Stimulated activated CD4-positive, alpha-beta T cell treated with anti-CD3 and anti-CD28 coated beads, Interleukin-1b, Interleukin-23, amount 100 ng/mL, for 1 hour (primary cell): ENCODE measurements at places on chromosomes 3 and 15.

- DNase-seq, result no peak
Measured at GRCh38 chr3:25273582-25274171, 154.4 kb upstream of the RARB start.

- DNase-seq, result no peak
Measured at GRCh38 chr3:101973163-101973505, 123.8 kb downstream of the NFKBIZ start.

- DNase-seq, result no peak
Measured at GRCh38 chr15:55526559-55527036, 18.6 kb upstream of the DNAAF4 start.

DNA sequence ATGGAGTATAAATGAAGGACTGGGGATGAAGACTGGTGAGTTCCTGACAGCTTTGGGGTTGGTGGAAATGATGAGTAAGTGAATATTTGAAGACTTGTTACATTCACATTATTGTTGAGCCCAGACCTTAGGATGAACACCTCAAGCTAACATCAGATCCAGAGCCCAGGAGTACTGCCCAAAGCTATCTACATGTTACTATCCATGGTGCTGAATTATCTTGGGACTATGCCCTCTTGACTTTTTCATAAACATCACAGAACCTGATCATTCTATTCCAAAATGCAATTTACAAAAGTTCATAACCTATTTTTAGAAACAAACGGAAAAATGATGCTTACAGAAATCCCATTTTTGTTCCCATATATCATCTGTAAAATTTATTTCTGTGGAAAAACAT is 613.3 kb downstream of the TUSC7 start:
- DNase-seq, result no peak

DNA sequence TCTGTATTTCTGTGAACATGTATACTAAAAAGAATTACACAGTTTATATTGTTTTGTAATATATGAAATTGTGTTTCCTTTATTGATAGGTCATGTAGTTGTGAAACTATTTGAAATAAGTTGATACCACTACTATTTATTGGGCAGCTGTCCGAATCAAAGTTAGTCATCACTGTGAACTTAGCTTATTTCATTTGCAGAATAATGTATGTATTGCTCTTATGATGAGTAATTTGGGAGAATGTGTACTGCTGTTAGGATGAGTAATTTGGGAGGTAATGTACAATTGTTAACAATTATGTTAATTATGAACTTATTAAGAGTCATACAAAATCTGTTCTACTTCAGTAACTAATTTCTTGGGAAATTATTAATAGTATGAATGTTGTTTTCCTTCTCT is 22.2 kb downstream of the FXR1 start:
- DNase-seq, result no peak

DNA sequence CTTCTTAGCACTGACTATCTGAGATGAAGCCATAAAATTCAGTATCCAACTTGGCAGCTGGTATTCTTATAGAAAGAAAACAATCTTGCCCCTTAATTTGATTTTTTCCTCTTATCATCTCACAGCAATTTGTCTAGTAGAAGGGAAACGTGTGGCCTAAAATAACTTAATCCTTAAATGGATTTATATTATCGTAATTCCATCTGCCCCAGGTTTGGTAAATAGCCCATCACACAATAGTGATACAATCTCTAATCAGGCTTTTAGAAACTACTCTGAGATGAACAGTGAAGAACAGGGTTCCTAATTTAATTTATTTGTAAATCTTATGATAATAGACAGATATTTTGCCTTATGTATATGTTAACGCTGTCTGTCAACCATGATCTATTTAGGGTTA is 24.8 kb downstream of the PEX5L start:
- DNase-seq, result no peak

GRCh38 chr3:153137626-153138025 is 24.4 kb upstream of the RAP2B start:
- no peak for DNase-seq

GRCh38 chr3:23594894-23595670 is 210.7 kb upstream of the UBE2E1 start:
- no peak for DNase-seq

DNA sequence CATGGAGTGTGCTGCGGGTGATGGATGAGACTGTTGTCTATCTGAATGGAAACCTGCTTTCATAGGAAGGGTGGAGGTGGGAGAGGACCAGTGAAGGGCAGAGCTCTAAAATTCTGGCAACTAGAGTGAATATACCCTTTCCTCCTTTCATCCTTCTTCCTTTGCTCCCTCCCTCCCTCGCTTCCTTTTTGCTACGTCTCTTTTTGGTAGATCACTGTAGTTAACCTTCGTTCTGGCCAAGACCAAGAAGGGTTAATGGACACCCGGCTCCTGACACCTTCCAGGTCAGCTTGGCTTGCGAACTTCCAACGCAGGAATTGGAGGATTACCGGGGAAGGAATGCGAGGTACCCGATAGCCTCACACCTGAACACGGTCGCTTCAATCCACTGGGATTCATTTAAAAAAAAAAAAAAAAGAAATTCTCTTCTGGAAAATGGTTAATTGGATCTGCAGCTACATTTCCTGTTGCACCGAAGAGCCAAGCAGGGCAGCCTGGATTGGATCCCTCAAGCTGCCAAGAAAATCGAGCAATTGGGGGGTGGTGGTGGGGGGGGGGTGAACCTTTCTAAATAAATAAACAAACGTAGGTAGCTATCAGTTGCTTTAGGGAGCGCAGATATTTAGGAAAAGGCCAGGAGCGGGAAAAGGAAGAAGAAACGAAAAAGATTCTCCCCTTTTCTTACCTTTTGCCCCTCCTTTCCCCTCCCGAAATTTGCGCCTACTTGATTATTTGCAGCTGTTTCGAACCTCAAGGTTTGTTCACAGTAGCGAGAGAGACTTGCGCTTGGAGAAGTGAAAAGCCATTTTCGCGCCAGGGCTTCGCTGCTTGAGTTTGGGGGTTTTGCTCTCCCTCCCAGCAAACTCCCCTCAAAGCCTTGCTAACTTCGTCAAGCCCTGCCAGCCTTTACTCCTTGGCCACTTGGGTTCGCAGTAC is 9.5 kb upstream of the NR2F2 start:
- DNase-seq, result no peak

- no peak for DNase-seq
Measured at GRCh38 chr3:54931182-54931581, 3.3 kb upstream of the LRTM1 start.

DNA sequence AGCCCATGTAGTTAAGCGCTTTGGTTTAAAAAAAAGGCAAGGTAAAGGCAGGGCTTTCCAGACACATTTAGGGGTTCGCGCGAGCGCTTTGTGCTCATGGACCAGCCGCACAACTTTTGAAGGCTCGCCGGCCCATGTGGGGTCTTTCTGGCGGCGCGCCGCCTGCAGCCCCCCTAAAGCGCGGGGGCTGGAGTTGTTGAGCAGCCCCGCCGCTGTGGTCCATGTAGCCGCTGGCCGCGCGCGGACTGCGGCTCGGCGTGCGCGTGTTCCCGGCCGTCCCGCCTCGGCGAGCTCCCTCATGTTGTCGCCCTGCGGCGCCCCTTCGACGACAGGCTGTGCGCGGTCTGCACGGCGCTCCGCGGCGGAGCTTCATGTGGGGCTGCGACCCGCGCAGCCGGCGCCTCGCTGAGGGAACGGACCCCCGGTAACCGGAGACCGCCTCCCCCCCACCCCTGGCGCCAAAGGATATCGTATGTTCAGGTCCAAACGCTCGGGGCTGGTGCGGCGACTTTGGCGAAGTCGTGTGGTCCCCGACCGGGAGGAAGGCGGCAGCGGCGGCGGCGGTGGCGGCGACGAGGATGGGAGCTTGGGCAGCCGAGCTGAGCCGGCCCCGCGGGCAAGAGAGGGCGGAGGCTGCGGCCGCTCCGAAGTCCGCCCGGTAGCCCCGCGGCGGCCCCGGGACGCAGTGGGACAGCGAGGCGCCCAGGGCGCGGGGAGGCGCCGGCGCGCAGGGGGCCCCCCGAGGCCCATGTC is 927 bp downstream of the SMAD6 start:
- no peak for DNase-seq

DNA sequence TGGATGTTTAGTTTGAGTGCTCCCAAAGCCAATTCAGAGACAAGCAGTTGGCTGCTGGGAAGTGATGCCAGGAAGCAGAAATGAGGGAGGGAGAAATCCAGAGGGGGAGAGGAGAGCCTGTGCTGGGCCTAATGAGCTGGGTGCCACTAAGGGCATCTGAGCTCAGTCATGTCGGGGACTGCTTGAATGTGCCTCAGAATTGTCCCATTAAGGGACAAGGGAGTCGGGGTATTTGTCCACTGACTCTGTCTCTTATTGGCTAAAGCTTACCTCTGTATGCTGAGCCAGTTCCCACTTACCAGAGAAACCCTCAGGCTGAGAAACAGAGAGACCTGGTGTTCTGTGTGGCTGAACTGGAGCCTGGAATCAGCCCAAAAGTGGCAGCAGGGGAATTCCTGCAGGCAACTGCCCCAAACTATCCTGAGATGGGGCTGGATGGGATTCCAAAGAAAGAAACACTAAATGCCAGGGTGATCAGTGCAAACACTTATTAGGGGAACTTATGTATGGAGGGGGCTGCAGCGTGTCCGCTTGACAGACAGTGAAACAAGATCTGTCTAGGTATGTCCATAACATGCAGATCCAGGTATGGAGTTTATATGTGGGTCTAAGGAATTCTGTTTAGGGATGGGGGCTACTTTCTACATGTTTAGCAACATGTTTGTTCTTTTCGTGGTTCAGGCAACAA is 48.6 kb downstream of the NR1D2 start:
- DNase-seq, result no peak

DNA sequence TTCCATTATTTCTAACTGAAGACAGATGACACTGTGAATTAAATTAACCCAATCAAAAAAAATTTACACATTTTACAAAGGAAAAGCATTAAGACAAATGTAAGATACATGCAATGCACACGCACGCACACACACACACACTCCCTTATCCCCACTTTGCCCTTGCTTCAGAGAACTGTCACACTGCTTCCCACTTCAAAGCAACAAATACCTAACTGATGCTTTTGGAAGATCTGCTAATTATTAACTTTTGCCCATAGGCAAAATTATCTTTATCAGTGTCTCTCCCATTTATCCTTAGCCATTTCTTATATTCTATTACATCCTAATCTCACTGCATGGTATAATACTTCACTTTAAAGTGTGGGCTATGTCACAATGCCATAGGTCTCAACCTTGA is 60.3 kb downstream of the SETD2 start:
- no peak for DNase-seq

DNA sequence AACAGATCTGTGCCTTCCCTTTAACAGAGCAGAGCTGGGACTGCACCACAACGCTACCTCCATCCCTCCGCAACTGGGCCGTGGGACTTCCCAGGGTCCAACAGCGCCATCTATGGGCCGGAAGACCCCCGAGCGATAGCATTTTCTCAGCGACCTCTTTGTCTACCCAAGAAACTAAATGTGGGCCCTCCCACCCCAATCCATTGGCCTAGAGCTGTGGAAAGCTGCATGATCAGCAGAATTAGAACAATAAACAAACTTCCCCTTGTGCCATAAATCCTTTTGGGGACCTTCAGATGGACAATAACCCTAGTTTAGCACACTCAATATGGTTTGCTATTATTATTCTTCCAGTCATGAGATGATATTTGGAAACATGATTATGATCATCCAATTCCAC is 74.8 kb upstream of the NTRK3 start:
- no peak for DNase-seq

GRCh38 chr3:161343986-161344385 is 27.3 kb downstream of the SPTSSB start:
- no peak for DNase-seq

GRCh38 chr3:138418601-138419206 is 15.7 kb upstream of the ESYT3 start:
- no peak for DNase-seq

- no peak for DNase-seq
Measured at GRCh38 chr15:81480645-81481053, 106.6 kb upstream of the TMC3 start.

DNA sequence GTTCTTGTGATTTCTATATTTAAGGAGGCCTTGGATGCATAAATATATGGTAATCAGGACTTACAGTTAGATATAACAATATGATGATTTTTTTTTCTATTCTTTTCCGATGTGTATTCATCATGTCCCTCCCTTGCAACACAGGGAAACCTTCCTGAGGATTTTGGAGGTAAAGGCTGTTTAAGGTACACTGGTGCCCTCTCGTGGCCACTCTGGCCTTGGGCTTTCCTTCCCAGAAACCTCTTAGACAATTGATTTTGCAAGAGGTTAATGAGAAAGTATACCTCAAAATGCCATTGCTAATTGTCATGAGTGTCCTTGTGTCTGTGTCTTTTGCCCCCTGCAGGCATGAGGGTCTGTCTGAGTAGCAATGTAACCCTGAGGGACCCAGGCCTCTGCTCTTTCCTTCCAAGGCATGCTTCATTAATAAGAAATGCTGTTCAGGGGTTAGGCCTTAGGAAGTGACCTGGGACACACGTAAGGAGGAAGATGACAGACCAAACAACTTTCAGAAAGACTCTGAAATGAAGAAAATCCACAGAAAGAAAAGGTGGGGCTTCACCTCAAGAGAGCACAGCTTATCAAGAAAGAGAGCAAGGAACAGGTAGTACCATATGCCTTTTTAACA is 70.3 kb upstream of the PPP2R3A start:
- no peak for DNase-seq

GRCh38 chr3:196624907-196625306 is 14.6 kb upstream of the NRROS start:
- DNase-seq, result no peak

DNA sequence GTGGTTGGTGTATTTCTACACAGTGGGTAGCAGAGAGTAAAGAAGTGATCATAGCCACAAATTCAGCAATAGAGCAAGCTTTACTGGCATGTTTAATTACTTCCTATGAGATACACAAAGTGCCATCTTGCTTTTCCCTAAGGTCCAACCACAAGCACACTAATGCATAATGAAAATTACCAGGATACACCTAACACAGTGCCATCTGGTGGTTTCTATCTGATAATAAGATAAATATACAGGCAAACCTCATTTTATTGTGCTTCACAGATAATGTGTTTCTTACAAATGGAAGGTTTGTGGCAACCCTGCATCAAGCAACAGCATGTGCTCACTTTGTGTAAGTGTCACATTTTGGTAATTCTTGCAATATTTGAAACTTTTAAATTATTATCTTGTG is 223.0 kb downstream of the NSUN3 start:
- no peak for DNase-seq

DNA sequence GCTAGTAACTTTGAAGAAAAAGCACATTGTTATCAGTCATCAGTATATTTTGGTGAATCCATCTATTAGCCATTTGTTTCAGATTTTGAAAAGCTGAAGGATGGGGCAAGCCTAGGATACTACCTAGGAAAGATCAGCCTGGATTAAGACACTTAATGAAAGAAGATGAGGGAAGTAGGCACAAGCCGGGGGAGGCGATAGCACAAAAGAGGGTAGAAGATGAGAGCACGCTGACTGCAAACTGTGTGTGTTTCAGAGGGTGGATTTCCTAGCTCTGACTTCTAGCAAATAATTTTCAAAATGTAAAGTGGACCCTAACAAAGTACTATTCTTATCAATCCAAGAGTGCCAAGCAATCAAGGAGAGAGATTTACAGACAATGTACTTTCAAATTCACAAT is 22.2 kb upstream of the SOX2 start:
- no peak for DNase-seq

GRCh38 chr3:172676196-172676922 is 34.5 kb downstream of the NCEH1 start:
- no peak for DNase-seq
